ENCODE measurements at places on chromosomes 2 and 18.

- no peak for DNase-seq
These were observed 44.0 kb downstream of the SLC4A1AP start for GRCh38 chr2:27707462-27708256.

- DNase-seq = no peak
These were observed 108.0 kb downstream of the EML6 start for GRCh38 chr2:54831480-54831879.

GRCh38 chr2:36380624-36381481, 25.3 kb downstream of the CRIM1 start:
- DNase-seq = no peak

DNA sequence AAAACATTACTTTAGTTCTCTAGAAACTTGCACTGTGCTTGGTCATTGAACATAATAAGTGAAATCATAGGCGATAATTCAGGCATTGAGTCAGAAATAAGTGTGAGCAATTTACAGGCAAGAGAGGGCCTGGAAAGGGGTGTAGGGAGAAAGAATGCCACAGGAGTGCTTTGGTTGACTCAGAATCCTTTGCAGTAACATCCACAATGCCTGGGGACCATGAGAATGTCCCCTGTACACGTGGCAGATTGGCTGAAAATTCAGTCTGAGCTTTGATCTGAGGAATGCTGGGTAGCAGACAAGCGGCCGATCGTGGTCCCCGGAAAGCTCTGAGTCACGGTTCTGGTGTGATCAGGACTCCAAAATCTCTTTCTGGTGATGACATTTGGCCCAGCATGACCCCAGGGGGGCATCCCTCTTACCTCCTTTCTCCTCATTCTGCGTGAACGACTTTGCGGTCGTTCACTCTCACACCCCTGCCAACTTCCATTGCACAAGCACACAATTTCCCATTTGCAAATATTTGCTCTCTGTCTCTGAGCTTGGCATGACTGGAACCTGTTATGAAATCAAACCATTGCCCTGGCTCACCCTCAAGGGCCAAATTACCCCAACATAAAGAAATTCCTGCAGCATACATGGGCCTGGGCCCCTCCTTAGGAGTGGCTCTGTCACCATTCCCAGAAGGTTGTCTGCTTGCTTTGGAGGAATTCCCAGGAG, 305.0 kb upstream of the EPAS1 start:
- DNase-seq = no peak

GRCh38 chr2:177671662-177672061, 279.1 kb downstream of the AGPS start:
- no peak for DNase-seq

DNA sequence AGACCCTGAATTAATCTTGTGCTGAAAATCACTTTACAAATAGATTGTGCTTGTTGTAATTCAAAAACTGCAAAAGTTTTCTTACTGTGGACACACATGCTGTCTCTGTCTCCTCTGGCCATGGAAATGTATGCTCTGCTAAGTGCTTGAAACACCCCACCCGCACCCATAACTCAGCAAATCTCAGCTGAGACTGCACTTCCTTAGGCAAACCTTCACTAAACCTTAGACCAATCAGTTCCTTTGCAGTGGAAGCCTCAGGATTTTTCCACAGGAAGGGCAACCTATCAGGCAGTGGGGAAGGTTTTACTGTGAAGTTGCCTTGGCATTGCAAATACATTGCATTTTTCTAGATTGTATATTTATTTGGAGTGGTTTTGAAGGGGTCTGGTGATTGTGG, 62.2 kb upstream of the PLA2R1 start:
- no peak for DNase-seq

DNA sequence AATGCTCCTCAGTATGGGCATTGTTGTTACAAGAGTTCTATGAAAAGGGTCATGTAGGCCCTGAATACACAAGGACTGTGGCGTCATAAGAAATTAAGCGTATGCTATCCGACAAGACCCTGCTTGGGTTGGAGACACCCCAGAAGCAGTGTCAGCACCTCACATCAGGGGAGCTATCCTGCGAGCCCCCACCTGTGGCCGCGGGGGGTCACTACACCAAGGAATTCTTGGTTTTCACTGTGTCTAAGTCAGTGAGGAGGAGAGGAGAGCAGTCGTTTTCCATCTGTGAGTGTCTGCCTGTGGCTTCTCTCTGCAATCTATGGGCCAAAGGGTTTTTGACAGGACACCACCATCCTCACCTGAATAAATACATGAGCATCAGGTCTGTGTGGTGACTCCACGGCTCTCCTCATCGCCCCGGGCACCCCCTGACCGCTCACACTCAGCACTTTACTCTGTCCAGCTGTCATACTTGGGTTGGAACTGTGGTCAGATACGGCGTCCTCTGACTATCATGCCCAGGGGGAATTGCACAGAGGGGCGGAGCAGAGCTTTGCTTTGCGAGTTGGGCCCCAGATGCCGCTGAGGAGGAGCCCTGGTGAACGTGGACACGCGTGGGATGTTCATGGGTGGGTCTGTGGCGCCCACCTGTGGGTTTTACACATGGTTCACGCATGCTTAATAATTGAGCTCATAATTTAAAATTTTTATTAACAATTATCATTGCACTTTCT, 235.5 kb downstream of the MYT1L start:
- no peak for DNase-seq

DNA sequence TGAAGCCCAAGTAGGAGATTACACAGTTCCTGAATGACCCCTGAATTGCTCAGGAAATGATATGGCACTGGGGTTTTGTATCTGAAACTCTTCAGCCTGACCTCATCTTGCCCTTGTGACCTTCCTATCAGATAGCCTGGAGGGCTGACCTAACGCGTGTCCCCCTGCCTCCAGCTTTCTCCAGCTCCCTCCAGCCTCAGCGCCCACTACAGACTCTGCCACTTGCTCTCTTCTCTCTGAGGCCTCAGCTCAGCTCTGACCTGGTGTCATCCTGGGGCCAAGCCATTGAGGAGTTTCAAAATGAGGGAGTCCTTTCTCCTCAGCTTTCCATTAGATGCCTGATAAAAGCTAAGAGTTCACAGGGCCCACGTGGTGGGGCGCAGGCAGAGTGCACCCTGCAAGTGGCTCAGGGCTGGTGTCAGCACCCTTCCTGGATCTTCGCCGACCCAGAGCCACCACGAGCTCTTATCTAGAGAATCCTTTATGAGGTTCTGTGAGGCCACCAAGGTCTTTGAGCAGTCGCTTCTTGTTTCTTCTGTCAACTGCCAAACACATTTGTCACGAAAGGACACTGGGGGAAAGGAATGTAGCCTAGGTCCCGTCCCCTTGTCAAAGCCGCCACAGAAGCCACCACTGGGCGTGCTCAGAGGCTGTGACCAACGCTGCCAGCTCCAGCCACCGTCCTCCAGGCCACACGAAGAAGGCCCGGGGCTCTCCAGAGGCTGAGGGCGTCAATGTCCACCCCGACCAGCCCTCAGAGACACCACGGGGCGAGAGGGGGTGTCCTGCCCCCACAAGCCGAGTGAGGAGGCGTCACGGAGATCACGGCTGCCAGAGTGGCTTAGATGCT, 131.3 kb upstream of the GPC1 start:
- no peak for DNase-seq

DNA sequence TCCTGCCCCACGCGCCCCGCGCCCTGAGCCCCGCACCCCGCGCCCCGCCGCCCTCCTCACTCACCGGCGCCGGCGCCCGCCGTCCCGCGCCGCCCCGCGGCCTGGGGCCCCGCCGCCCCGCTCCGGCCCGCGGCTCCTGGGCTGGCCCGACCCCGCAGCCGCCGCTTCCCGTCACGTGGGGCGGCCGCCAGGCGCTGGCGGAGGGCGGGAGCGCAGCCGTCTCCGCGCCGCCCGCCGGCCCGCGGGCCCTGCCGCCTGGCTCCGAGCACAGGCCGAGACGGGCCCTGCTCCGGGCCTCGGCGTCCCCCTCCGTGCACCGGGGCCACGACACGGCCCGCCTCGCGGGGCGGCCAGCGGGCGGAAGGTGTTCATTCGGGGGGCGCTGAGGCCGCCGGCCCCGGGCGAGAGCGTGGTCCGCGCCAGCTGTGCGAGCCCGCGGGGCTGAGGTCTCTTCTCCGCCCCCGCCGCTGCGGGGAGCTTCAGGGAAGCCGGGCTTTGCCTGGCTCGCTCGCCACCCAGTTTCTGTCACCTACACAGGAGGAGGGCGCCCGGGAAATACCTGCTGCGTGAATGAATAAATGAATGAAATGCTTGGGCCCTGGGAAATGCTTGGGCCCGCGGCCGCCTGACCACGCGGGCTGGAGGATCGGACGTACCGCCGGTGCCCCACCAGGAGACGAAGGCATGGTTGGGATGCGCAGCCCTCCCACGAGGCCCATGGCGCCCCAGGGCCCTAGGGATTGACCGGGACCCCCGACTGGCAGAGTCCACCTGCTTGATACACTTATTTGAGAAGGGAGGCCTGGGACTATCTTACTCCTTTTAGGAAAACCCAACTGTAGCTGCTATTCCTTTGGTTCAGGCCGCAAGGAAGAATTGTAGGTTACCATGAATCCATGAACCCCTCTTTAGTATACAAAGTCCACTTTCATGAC, at the start of gene TGFBRAP1:
Gene TGFBRAP1 (minus strand): TSS at position 175 of the 935 bp plus-strand sequence. CDS start 21,434 bp downstream, outside the sequence.
- DNase-seq = peak; percentile 48

GRCh38 chr2:105573910-105574655, 170.6 kb upstream of the NCK2 start:
- no peak for DNase-seq

- no peak for DNase-seq
These were observed 43.0 kb upstream of the CYBRD1 start for GRCh38 chr2:171479154-171479814.

DNA sequence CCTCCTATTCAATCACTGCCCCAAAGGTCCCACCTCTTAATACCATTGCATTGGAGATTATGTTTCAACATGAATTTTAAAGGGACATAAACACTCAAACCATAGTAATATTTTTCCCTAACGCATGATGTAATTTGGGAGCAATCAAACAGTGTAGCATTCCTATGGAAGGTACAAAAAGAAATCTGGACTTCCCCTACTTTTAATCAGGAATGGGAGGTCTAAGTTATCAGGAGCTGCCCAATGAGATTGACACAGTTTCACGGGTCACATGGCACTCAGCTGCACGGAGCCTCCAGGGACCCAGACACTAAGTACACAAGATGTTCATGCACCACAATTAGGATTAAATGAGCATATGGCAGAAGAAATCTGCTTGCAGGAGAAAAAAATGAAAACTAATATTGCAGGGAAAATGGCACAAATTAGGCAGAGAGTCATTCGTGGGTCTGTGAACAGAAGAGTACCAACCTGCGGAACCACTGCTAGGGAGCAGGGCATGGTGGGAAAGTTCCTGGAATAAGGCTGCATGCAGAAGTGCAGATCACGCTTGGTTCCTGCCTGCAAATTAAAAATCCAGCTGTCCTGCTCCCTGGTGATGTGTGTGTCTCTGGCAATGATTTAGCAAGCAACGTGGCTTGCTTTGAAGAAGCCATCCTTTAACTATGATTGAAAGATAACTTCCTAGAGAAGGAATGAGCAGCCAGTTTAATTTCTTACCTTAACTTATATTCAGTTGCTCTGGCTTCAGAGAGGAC, 326.6 kb upstream of the ID2 start:
- no peak for DNase-seq

DNA sequence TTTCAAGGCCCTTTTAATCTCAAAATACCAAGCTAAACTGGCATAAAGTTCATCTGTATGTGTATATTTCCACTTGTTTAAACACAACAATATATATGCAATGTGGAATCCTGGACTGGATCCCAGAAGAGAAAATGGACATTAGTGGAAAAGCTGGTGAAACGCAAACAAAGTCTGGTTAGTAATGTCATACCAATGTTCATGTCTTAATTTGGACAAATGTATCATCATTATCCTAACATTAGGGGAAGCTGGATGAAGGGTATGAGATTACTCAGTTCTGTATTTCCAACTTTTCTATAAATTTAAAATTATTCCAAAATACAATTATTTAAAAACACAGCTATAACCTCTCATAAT, 3.8 kb downstream of the SP3 start:
- no peak for DNase-seq

DNA sequence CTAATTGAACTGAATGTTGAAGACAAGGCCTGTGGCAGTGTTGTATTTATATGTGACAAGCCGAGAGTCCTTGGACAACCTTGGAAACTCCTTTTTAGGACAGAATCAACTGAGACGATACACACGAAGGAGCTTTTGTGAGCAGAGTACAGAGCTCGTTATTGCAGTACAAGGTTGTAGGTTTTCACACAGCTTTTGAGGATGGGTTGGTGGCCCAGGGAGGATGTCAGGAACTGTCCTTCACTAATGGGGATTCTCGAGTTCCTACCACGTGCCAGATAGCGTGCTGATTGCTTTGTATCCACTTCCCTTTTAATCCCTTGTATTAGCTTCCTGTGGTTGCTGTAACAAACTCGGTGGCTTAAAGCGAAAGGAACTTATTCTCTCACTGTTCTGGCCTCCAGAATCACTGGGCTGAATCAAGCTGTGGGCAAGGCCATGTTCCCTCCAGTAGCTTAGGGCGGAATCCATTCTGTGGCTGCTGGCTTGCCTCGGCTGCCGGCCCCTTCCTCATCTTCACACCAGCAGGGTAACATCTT, 20.2 kb downstream of the INPP4A start:
- no peak for DNase-seq

- DNase-seq = no peak
These were observed 182.3 kb downstream of the LOXHD1 start for GRCh38 chr18:46474487-46475389.

DNA sequence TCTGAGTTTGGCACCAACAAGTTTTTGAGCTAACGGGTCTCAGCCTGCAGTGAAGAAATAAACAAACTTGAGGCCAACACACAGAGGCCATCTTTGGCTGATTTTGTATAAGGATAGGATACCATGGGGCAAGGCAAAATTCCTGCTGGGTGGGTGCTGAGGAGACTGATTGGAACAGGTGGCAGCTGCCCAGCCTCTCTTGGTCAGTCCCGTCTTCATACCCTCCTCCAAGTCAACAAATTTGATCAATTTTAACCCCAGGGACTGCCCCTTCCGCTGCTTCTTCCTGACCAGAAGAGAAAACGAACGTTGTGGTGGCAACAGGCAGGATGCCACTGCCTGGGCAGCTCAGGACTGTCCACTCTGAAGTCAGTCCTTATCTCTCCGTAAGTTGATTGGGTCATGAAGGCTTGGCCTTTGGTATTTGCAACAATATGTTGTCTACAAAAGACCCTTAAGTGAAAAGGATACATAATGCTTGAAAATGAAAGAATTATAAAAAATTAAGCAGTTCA, 139.3 kb downstream of the SPP2 start:
- no peak for DNase-seq

- DNase-seq = no peak
These were observed 68.4 kb downstream of the NXPH2 start for GRCh38 chr2:138711812-138712211.

DNA sequence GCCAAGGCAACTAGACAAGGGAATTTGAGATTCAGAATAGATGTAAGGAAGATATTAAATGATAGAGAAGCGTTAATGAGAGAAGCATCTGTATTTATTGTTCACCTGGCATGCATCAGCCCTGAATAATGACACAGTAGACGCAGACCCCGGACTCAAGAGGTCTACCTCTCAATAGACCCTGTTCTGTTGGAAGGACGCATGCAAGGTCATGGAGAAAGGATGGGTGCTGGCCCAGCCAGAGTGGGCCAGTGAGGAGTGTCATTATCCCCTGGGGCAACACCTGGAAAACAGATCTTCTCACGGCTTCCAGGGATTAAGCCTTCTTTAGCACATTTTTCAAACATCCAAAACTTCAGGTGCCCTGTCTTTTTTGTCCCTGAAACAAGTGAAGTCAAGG, 461.0 kb downstream of the EIPR1 start:
- no peak for DNase-seq

DNA sequence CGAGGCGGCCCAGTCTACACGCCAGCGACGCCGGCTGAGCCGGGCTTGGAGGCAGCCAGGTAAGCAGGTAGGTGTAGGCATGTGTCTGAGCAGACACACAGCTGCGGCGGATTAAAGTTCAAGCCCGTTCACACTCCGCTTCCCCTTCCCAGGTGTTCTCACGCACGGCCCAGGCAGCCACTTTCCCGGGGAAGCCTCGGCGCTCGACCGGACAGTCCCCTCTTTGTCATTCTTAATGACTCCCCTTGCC, 367 bp downstream of the TGFA start:
- no peak for DNase-seq
